ENCODE measurements at places on chromosomes 3 and 15.

DNA sequence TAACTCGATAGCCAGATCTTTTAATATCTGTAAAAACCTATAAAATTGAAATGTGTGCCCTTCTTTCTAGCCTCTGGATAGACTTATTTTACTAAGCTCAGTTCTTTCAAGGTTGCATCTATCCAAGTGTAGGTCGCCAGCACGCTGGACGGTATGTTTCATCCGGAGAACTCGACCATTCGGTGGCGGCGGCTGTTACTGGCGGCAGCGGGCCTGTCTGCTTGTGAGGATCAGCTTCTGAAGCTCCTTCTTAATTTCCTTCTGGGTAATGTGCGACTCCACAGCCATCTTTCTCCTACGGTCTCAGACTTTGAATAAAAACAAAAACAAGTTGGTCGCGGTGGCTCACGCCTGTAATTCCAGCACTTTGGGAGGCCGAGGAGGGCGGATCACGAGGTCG, 4.1 kb downstream of the PP2D1 start:
- no peak for DNase-seq

DNA sequence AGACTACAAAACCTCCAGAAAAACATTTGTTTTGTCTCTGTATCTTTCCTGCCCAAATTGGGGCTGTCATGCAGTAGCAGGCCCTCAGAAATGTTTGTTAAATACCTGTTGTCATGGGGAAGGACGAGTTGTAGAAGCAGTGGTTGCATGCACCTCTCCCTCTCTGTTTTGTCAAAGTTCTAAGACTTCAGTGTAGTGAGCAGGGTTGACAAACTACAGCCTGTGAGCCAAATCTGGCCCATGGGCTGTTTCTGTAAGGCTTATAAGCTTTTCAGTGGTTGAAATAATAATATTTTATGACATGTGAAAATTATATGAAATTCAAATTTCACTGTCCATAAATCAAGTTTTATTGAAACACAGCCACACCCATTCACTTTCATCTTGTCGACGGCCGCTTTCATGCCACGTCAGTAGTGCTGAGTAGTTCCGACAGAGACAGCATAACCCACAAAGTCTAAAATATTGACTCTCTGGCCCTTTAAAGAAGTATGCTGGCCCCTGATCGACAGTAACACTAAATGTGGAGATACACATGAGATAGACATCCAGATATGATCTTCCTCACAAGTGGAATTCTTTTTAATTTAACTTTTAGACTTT, 102.9 kb downstream of the PDZRN3 start:
- DNase-seq = no peak

GRCh38 chr3:192382861-192383260, 344.5 kb downstream of the FGF12 start:
- no peak for DNase-seq

DNA sequence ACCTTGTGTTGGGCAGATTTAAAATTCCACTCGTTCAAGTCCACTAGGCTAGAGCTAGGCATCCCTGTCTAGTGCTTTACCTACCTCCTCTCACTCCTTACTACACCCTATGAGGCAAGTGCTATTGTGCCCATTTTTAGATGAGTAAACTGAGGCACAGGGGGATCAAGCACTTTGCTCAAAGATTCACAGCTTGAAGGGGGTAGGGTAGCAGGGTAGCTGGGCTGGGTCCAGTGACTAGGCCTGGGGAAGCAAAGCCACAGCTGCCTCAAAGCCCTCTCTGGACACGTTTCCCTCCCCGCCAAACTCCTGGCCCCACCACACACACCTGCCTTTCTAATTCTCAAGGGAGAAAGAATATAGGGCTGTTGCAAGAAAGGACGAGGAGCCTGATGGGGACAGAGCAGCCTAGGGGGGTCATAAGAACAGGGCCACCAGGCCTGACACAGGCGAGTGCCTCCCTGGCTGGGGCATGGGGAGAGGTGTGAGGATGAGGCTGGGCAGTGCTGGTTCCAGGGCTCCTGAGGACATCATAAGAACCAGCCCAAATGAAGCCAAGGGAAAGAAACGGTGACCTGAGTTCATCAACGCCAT, 34.8 kb upstream of the SFMBT1 start:
- DNase-seq = no peak

DNA sequence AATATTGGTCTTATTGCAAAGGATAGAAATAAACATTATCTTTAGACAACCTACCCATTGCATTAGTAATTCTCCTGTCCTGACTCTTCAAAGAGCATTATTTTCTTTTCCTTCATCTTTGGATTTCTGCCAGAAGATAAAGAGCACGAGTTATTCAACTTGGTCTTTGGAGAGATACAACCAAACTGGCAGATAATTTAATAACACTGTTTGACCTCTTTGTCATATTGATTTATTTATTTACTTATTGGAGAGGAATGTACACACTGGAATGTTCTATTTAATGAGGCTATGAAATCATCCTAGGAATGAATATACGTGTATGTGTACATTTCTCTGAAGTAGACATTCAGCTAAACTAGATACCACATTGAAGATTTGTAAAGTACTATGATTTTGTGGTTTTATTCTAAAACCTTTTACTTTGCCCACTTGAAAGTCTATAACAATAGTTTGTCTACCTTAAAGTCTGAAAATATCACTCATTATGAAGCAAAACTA, 462.1 kb downstream of the C3orf38 start:
- no peak for DNase-seq

GRCh38 chr3:177597311-177598096, 400.2 kb upstream of the TBL1XR1 start:
- no peak for DNase-seq

DNA sequence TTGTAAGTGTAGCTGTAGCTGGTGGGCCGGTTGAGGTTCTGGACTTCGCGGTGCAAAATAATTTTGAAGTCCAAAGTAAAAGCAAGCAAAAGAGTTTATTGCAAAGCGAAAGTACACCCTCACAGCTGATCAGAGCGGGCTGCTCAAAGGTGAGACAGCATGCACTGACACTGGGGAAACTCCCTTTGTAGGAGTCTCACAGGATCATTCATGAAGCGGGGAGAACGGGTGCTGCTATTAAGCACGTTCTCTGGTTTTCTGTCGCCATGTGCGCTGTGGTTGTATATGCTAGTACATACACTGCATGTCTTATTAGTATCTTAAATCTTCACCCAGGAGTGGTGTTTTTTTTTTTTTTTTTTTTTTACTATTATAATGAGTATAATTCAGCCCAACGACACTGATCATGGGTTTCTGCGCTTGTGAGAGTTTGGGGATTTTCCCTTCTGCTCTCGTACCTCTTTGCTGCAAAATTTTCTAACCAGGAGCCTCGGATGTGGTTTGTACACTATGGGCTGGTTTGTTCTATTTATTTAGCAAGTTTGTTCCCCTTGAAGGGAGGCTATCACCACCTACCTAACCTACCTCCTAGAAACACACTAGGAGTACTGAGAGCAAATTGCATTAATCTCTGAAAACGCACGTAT, 1.4 kb upstream of the AP4E1 start:
- peak; percentile 43 for DNase-seq

- DNase-seq = no peak
These were observed 315.6 kb upstream of the NR2E3 start for GRCh38 chr15:71494563-71495397.

GRCh38 chr15:52086011-52086786, 26.4 kb downstream of the BCL2L10 start:
- DNase-seq = no peak

DNA sequence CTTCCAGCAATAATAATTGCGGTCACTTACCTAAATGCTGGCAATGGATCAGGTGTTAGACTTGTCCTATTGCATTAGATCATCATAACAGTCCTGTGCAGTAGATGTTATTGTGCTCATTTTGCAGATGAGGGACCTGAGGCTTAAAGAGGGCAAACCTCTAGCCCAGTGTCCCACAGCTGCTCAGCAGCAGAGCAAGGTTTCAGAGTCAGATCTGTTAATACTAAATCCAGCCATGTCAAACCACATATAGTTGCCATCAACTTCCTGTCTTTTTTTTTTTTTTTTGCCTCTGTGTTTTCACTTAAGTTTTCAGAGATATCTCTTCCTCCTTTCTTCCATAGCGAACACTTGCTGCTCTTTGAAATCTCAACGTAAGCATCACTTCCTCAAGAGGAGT, 12.1 kb downstream of the FEZF2 start:
- no peak for DNase-seq

DNA sequence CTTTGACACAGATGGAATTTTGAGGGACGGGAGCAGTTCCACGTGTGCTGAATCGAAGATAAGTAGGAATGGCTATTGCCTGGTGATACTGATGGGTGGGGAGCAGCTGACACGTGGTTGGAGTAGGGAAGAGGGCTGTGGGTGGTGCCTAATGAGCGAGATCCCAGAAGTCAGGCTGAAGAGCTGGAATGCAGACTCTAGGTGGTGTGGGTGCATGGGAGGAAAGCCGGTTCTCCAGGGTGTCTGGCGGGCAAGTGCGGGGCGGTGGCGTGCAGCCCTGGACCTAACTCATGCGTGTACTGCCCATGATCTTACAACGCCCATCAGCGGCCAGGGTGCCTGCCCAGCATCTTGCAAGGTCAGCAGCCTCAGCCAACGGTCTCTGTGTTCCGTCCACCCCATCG, 63.1 kb downstream of the ARNT2 start:
- no peak for DNase-seq

GRCh38 chr3:149830902-149831301, 17.9 kb downstream of the RNF13 start:
- no peak for DNase-seq

DNA sequence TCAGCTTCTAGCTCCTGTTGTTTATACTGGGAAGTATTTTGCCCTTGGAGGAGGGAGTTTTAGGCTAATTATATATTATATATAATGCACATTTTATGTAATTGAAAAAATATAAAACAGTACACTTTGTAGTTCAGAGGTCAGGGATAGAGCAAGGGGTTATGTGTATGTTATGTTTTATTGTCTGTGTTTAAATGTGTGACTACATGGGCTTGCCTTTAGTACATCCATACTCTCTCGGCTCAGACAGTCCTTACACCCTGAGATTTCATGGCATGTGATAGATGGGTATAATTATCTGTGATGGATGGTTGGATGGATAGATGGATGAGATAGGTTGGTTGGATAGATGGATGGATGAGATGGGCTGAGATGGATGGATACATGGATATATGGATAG, 17.4 kb upstream of the ST3GAL6 start:
- DNase-seq = no peak

DNA sequence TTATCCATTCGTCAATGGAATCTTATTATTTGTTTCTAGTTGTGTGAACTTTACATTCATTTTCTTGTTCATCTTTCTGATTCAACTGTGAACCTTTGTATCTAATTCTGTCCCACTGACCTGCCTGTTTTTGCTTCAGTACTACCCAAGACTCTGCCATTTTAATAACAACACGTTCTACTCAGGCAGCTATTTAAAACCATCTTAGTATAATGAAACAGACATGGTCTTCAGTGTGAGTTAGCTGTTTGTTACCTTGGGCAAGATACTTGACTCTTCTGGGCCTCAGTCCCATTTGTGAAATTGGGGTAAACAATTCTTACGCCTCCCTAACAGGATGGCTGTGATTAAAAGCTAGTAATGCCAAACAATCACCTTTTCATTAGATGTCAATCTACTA, 1.6 kb downstream of the BTBD1 start:
- no peak for DNase-seq

GRCh38 chr3:88150371-88150770, 612 bp downstream of the C3orf38 start:
- DNase-seq = no peak

GRCh38 chr3:142087676-142088075, 61.7 kb downstream of the TFDP2 start:
- DNase-seq = no peak

All from stimulated activated CD8-positive, alpha-beta memory T cell treated with anti-CD3 and anti-CD28 coated beads, Interleukin-7, amount 100 ng/mL, for 1 hour (primary cell).